ENCODE measurements at places on chromosomes 7 and 10. TPM values are rescaled to one million over a fixed set of nuclear protein-coding genes. Genes with fewer than 3 reads are reported as not detected.

FOXI2 gene
- total RNA-seq = 0.08 TPM

DENND2A gene
- 10.8 TPM for total RNA-seq

TAS2R3 gene
- 0.41 TPM for total RNA-seq

ZNF775 gene
- total RNA-seq = 3.1 TPM

PPP3CB gene
- total RNA-seq = 64.5 TPM

CH25H gene
- 0.30 TPM for total RNA-seq

OR6B1 gene
- not detected for total RNA-seq

ADAM8 gene
- total RNA-seq = 1.4 TPM

ST7 gene
- total RNA-seq = 28.5 TPM

- no peak for DNase-seq
- H3K27me3 ChIP-seq = no peaks in the 10 kb centered on the region
- peaks cover 25% of the 10 kb centered on the region for H3K4me1 ChIP-seq
- H3K27ac ChIP-seq = peak overlapping the region; percentile 36
- peaks cover 24% of the 10 kb centered on the region for H3K36me3 ChIP-seq
These were observed 23.6 kb downstream of the FAM3C start for GRCh38 chr7:121372376-121373010.

- H3K27me3 ChIP-seq = no peaks in the 10 kb centered on the region
- no peaks in the 10 kb centered on the region for H3K36me3 ChIP-seq
- no peaks in the 10 kb centered on the region for H3K4me1 ChIP-seq
- H3K27ac ChIP-seq = no peak overlapping the region
- no peak for DNase-seq
- H3K4me3 ChIP-seq = no peak overlapping the region
These were observed 141.7 kb upstream of the COL1A2 start for GRCh38 chr7:94252971-94253370.

- no peak for DNase-seq
- H3K27ac ChIP-seq = peak overlapping the region; percentile 13
- peaks cover 67% of the 10 kb centered on the region for H3K36me3 ChIP-seq
These were observed 33.7 kb upstream of the DGKI start for GRCh38 chr7:137880432-137880831.

- no peaks in the 10 kb centered on the region for H3K27me3 ChIP-seq
- H3K4me1 ChIP-seq = no peaks in the 10 kb centered on the region
- no peak overlapping the region for H3K27ac ChIP-seq
- no peak overlapping the region for H3K4me3 ChIP-seq
- DNase-seq = no peak
These were observed 84.4 kb upstream of the NOBOX start for GRCh38 chr7:144487901-144488300.

DNA sequence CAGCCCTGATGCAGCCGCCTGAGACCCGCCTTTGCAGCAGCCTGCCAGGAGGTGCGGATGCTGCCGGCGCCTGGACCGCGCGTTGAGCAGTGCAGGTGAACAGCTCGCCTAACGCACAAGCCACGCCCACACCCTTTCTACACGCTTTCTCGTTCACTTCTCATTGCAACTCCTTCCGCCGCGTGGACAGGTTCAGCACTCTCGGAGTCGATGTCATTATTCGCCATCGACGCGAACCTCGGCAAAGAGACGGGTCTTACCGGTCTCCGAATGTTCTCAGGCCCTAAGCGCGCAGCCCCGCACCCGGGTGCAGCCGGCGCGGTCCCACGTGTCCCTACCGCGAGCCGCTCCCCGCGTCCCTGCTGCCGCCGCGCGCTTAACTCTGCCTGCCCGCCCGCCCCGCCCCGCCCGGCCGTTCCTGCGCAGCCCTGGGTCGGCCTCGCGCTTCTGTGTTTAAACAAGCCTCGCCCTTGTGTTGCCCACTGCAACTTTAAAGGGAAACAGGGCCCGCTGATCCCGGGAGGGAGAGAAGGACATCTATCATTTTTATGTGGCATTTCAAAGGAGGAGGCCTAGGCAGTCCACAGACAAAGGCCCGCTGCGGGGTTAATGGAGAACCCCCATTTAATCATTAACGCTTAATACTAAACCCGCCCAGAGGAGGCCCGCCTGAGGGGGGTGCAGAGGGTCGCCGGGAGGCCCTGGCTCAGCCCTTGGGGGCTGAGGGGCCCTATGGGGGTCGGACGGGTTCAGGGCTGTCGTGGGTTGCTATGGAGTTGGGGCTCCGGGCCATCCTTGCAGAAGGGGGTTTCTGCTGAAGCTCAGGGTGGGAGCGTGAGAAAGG is 128.5 kb downstream of the WDR11 start:
- DNase-seq = no peak
- peaks cover 92% of the 10 kb centered on the region for H3K27me3 ChIP-seq
- H3K4me3 ChIP-seq = peak overlapping the region; percentile 55
- peaks cover 8% of the 10 kb centered on the region for H3K4me1 ChIP-seq
- H3K36me3 ChIP-seq = no peaks in the 10 kb centered on the region
- H3K27ac ChIP-seq = no peak overlapping the region

- no peaks in the 10 kb centered on the region for H3K36me3 ChIP-seq
- H3K27me3 ChIP-seq = peaks cover 53% of the 10 kb centered on the region
- DNase-seq = no peak
- no peak overlapping the region for H3K4me3 ChIP-seq
- H3K27ac ChIP-seq = no peak overlapping the region
These were observed 30.8 kb downstream of the CPXM2 start for GRCh38 chr10:123860856-123861255.

- no peaks in the 10 kb centered on the region for H3K27me3 ChIP-seq
- H3K27ac ChIP-seq = peak overlapping the region; percentile 30
- H3K36me3 ChIP-seq = no peaks in the 10 kb centered on the region
These were observed 170.9 kb downstream of the PARD3 start for GRCh38 chr10:34644224-34644623.

GRCh38 chr7:21334906-21335305 is 93.0 kb upstream of the SP4 start:
- peaks cover 8% of the 10 kb centered on the region for H3K27me3 ChIP-seq
- no peaks in the 10 kb centered on the region for H3K4me1 ChIP-seq
- no peak overlapping the region for H3K27ac ChIP-seq
- H3K36me3 ChIP-seq = no peaks in the 10 kb centered on the region
- DNase-seq = no peak

DNA sequence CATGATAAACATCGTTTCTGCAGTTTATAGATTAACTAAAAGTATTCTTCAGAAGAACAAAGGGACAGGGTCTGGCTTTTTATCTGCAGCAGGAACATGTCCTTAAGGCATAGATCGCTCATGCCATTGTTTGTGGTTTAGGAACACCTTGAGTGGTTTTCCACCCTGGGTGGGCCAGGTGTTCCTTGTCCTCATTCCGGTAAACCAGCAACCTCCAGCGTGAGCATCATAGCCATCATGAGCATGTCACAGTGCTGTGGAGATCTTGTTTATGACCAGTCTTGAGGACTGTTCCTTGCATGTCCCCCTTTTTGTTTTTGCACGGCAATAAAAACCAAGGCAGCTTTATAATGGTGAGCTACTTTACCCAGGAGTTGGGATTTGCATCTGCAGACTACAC is 33.9 kb downstream of the STOX1 start:
- H3K4me3 ChIP-seq = no peak overlapping the region
- no peaks in the 10 kb centered on the region for H3K36me3 ChIP-seq
- H3K4me1 ChIP-seq = no peaks in the 10 kb centered on the region
- no peaks in the 10 kb centered on the region for H3K27me3 ChIP-seq
- no peak overlapping the region for H3K27ac ChIP-seq

DNA sequence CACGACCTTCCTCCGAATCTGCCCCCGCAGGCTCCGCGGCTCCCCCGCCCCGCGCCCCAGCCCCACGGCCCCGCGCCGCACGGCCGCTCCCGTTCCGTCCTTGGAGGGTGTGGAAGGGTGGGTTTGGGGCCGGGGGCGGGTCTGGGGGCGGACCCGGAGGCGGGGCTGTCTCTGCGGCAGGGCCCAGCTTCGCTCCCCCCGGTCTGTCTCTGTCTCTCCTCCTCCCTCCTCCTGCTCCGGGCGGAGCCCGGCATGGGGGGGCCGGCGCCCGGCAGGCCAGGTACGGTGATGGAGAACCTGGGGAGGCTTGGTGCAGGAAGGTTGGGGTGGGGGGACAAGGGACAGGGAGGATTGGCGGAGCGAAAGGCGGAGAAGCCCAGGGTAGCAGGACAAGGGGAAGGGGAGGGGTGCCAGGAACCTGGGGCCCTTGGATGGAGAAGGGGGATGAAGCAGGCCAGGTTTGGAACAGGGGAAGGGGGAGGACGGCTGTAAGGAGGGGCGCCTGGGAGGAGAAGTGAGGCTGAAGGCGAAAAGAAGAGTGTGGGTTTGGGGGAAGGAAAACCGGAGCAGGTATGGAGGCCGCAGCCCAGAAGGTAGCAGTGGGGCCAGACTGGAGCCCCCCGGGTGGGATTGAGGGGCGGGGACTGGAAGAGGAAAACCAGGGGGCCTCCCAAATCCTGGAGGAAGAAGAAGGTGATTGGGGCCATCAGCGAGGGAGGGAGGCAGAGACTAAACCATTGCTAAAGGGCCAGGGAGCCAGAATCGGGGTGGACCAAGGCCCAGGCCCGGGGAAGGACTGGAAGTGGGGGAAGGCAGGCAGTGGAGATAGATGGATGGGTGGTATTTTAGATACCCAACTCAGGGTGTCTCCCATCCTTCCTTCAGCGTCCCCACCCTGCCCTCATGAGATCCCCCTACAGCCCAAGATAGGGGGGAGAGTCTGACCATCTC is at the start of gene NYAP1:
Gene NYAP1 (plus strand): TSS at position 206 of the 951 bp plus-strand sequence. CDS start 1,385 bp downstream, outside the sequence.
- H3K27me3 ChIP-seq = no peaks in the 10 kb centered on the region
- peaks cover 28% of the 10 kb centered on the region for H3K4me1 ChIP-seq
- H3K36me3 ChIP-seq = no peaks in the 10 kb centered on the region
- peak; percentile 55 for DNase-seq

GRCh38 chr10:125113691-125114371 is 46.5 kb downstream of the CTBP2 start:
- peaks cover 10% of the 10 kb centered on the region for H3K36me3 ChIP-seq
- peak overlapping the region; percentile 57 for H3K27ac ChIP-seq
- DNase-seq = no peak
- H3K4me1 ChIP-seq = peaks cover 74% of the 10 kb centered on the region
- peak overlapping the region; percentile 15 for H3K4me3 ChIP-seq

DNA sequence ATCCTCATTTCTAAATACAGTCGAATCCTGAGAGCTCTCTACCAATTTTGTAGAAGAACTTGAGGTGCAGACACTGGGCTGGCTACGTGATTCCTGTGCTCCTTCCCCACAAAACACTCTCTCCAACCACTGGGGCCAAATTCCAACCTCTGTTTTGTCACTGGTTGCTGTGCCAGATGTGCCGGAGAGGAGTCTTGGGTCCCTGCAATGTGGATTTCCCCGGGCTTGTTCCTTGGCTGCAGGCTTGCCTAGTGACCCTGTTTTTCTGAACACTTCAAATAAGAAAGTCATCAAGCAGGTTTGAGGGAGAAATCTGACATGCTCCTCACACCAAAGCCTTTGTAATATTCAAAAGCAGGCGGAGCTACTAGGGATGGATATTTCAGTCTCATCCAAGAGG is 44.4 kb upstream of the AGBL3 start:
- no peaks in the 10 kb centered on the region for H3K27me3 ChIP-seq
- DNase-seq = no peak
- H3K36me3 ChIP-seq = peaks cover 44% of the 10 kb centered on the region
- peak overlapping the region; percentile 21 for H3K27ac ChIP-seq
- no peak overlapping the region for H3K4me3 ChIP-seq

GRCh38 chr7:132112106-132112505 is 464.2 kb downstream of the PLXNA4 start:
- no peak for DNase-seq
- H3K36me3 ChIP-seq = no peaks in the 10 kb centered on the region
- H3K27ac ChIP-seq = no peak overlapping the region
- no peaks in the 10 kb centered on the region for H3K27me3 ChIP-seq
- no peaks in the 10 kb centered on the region for H3K4me1 ChIP-seq

DNA sequence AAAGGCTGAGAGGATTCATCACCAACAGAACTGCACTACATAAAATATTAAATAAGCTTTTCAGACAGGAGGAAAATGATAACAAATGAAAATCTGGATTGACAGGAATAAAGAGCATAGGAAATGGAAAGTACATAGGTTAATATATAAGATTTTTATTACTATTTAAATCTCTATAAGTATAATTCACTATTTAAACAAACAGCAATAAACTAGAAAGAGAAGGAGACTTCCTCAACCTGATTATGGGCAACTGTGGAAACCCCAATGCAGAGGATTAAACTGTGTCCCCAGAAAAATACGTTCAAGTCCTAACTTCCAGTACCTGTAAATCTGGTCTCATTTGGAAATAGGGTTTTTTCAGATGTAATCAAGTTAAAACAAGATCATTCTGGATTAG is 14.8 kb upstream of the ASL start:
- no peak overlapping the region for H3K4me3 ChIP-seq
- H3K27ac ChIP-seq = no peak overlapping the region
- no peak for DNase-seq
- H3K27me3 ChIP-seq = no peaks in the 10 kb centered on the region
- no peaks in the 10 kb centered on the region for H3K4me1 ChIP-seq
- no peaks in the 10 kb centered on the region for H3K36me3 ChIP-seq

- H3K27me3 ChIP-seq = no peaks in the 10 kb centered on the region
- no peak for DNase-seq
- H3K27ac ChIP-seq = no peak overlapping the region
- peaks cover 6% of the 10 kb centered on the region for H3K4me1 ChIP-seq
- H3K36me3 ChIP-seq = no peaks in the 10 kb centered on the region
These were observed 114.1 kb downstream of the ABCA13 start for GRCh38 chr7:48285373-48285772.

DNA sequence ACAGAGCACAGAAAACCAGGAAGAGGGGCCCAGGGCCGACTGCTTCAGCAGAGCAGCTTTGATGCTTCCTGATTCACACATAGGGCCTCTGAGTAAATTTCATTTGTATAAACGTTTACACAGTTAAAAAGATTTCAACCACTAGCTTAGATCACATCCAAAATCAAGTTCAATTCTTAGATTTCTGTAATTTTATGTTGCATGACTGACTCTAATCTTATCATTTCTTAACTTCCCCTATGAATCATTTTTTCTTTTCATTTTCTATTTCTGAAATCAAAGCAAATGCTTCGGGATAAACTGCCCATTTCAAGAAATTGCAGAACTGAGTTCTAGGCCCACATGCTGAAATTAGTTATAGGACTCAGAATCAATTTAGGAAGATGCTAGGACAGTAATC is 224.7 kb downstream of the INHBA start:
- H3K4me3 ChIP-seq = no peak overlapping the region
- H3K27ac ChIP-seq = no peak overlapping the region
- H3K4me1 ChIP-seq = no peaks in the 10 kb centered on the region
- no peak for DNase-seq
- H3K36me3 ChIP-seq = no peaks in the 10 kb centered on the region
- H3K27me3 ChIP-seq = no peaks in the 10 kb centered on the region

DNA sequence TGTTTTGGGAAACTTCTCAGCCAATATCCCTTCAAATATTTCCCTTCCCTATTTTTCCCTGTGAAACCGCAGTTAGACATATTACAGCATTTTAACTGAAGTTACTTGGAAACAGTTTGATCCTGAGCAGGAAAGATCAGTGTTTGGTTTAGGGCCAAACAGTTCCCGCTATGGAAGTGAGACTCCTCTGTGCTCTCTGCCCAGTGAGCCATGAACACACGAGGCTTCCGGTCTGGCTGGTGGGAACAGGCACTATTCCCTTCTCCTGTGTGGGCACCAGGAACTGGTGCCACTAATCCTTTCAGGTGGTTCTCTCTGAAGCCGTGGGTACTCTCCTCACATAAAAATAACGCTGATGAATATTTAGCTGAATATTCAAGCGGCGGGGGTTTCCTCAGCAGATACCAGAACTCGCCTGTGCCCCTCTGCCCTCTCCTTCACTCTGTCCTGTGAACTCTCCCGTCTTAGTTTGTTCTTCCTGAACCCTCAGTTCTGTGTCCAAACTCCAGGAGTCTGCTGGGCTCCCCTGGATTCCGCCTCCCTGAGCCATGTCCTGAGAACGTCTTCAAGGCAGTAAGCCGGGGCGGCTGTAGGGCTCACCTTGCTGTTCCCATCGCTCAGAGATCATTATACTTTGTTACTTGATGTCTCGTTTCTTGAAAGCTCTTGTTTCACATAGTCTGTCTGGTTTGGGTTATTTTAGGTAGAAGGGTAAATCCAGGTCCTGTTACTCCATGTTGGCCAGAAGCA is 25.7 kb downstream of the FOXL3 start:
- peaks cover 12% of the 10 kb centered on the region for H3K4me1 ChIP-seq
- no peak overlapping the region for H3K27ac ChIP-seq
- H3K27me3 ChIP-seq = peaks cover 81% of the 10 kb centered on the region
- no peak for DNase-seq

Measured in left ventricle myocardium inferior (tissue), 1 donor.